ENCODE measurements at places on chromosomes 3 and 15.

DNA sequence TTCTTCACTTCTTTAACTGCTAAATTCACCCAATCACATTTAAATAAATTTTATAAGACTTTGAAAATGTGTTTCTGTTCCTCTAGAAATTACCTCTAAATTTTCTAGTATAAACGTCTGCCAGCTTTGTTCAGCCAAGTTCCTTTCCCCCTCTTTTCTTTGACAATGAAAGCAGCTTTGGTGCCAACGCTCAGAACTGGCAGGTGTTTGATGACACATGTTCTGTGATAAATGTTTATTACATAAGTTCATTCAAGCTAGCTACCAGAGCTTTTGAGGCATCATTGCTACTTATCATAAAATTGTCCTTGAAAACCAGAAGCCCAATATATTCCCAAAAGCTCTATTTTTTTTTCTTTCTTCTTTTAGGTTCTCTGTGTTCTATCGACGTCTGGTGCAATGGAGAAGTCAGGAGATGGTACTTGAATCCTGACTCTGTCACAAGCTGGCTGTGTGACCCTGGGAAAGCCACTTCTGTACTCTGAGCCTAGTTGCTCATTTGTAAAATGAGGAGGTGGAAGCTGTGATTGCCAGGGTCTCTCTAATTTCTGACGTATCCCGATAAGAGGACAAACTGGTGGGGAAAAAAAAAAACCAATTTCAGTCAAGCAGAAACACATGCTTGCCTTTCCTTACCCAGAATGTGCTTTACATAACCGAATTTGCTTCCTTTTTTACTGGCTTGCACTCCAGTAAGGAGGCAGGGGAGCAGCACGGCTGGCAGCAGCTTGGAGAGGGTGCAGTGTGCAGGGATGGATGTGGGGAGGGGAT is 187.1 kb upstream of the LPP start:
- no peak for DNase-seq

DNA sequence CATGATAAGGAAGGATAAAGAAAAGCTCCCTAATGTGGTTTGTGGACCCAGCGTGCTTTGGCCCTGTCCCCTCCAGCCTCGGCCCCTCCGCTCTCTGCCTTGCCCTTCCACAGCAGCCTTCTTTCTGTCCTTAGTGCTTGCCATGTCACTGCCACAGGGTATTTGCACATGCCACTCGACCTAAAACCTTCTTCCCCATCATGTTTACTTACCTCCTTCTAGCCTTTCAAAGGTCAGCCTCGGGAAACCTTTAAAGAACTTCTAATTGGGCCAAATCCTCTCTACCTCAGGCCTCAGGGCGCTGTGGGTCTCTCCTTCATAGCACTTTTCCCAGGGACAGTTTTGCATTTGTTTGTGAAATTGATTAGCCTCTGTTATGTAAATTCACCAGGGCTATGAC is 73.0 kb downstream of the SCN11A start:
- no peak for DNase-seq

DNA sequence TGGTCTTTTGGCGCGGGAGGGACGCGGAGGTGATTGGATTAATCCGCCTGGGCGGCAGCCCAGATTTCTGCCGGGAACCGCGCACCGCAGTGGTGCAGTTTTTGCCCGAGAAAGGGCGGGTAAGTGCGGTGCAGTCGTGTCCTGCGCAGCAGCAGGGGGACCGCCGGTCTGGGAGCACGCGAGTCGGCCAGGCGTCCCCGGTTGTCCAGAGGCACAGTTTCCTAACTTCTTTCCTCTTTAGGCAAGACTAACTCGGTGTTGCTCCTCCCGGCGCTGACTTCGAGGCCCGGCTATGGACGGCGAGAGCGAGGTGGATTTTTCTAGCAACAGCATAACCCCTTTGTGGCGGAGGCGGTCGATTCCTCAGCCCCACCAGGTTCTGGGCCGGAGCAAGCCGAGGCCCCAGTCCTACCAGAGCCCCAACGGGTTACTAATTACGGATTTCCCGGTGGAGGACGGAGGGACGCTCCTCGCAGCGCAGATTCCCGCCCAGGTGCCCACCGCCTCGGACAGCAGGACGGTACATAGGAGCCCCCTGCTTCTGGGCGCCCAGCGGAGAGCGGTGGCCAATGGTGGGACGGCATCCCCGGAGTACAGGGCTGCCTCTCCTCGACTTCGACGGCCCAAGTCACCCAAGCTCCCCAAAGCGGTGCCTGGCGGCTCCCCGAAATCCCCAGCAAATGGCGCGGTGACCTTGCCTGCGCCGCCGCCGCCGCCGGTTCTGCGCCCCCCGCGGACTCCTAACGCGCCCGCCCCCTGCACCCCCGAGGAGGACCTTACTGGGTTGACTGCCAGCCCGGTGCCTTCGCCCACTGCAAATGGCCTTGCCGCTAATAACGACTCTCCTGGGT is 736 bp downstream of the ARHGEF26 start:
- no peak for DNase-seq

DNA sequence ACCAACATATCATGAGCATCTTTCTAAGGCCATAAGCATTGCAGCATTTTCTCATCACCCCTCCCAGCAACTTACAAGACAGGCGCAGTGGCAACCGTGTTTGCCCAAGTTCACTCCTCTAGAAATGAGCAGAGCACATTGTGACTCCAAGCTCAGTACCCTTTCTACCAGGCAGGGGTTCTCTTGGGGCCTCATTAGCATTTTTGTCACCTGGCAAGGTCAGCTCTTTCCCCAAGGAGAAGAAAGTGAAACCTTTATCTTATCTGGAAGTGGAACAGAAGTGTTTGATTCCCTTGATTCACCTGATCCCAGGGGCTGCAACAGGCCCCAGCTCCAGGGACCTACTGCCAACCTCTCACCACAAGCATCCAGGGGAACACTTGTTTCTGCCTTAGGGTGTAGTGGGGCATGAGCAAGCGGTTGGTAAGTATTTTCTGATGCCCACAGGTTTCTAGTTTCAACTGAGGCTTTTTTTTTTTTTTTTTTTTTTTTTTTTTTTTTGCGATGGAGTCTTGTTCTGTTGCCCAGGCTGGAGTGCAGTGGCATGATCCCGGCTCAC is 44.0 kb upstream of the HERC1 start:
- DNase-seq: no peak

GRCh38 chr3:94440767-94441493 is 378.1 kb downstream of the NSUN3 start:
- no peak for DNase-seq

DNA sequence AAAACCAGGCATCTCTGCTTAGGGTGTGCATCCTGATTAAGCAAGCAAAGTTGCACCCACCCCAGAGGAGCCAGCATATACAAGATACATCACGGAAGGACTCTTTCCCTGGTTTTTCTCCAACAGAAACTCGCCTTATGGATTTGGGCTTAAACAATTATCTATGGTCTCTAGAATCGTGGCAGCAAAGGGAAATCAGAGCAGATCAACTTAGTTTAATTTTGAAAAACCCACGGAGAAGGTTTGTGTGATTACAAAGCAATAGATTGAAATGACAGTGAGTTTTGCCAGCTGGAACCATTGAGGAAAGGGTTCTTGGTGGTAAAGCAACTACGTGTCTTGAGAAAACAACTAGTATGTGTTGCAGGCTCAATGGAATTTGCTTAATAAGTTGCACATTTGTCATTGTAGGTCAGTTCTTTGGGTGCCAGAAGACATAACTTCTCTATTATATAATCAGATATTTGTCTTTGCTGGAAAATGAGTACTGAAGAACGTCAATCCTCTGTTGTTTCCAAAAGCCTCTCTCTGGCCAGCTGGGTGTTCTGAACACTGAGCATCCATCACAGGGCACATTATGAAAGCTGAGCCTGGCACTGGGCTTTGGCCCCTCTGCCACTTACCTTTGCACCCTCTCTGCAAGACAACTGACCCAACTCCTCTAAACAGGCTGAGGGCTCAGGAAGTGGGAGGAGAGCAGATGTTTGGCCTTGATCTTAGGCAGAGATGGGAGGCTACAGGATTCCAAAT is 75.7 kb upstream of the FBN1 start:
- no peak for DNase-seq

DNA sequence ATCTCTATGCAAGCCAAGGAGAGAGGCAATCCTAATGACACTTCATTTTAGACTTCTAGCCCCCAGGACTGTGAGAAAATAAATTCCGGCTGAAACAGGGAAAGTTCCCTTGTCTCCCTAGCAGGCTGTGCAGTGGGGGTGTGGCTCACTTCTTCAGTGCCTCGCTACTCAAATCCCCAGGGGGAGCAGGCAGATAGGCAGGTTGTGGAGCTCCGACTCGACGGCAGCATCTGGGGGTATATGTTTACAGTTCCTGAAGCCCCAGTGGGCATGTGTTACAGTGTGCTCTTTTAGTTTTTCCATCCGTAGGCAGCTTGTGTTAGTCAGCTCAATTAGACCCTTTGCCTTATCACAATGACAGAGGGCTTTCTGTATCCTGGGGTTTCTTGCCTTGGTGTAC is 836.5 kb downstream of the PDCD6IP start:
- no peak for DNase-seq

DNA sequence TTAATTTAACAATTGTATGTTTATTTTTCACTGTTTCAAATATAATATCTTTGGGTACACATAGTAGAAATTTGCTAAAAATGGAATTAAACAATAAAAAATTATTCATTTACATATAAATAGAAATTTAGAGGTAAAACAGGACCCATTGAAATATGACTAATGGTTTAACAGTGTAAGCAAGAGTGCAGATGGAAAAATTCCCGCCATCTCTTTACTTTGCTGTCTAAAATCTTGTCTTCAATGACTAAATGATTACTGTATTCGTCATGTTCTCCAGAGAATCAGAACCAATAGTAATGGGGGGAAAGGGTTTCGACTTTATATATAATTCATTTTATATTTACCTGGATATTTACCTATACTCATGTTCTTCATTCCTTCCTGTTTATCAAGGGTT is 163.1 kb downstream of the IL1RAP start:
- DNase-seq: no peak

- DNase-seq: no peak
These were observed 88.3 kb upstream of the MYRIP start for GRCh38 chr3:39721076-39721475.

GRCh38 chr3:11548721-11549131 is 95.0 kb downstream of the VGLL4 start:
- no peak for DNase-seq

DNA sequence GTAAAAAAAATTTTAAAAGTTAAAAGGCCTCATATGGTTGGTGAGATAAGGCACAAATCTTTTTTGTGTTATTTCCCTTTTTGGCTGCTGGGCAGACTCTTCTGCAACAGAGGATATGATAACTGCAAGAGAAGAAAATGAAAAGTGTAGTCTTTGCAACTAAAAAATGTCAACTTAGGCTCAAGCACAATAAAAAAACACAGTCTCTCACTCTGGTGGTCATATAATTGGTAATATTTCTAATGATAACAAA is 15.4 kb downstream of the COMMD2 start:
- DNase-seq: no peak

DNA sequence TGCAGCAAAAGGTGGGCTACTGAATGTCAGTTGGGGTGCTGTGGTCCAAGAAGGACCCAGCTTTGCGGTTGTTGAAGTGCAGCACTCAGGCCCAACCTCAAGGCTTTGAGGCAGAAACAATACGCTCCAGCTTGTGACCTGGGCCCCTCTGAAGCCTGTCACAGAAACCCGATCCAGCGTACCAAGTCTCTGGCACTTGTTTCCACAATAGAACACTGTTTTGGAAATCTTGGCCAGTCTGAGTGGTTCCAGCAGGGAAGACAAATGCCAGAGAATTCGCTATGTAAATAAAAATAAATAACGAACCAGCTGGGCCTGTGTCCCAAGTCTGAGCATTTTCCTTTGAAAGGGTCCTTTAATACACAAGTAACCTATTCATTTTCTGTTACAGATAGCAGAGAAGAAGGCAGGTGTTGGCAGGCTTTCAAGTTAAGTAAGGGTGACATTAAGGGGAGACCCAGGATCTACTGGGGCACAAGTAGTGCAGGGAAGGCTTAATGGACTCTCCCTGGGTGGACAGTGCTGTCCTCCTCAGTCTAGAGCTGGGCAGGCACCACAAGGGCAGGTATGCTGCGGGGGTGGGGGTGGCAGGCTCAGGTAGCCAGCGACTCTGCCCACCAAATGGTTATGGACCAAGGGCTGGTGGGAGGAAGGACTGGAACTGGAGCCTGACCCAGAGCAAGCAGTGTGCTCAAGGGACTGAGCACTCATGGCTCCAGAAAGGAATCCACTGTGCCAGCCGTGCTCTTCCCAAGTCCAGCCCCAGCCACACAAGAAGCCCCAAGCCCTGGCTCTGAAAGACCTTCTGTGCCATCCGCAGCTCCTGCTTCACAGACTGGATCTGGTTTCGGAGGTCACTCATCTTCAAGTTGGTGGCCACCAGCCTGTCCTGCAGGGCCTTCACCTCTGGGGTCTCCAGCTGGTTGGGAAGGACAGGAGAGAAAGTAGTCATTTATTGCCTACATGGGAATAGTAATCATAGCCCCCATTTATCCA is 26.3 kb downstream of the CCDC13 start:
- DNase-seq: no peak

DNA sequence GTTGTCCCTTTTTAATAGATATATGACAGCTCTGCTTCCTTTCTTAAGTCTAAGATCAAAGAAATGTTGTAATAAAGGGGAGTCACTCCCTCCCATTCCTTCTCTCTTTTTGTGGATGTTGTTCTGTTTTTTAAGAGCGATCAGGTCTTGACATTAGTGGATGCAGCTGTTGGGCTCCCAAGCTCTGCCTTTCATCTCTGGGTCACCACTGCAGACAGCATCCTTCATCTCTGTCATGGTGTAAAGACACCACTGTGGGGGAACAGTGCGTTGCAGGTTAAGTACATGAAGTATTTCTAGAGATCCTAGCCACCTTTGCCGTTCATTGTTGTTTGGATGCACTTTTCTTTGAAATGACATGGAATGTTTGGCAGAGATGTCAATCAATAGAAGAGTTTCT is 17.7 kb downstream of the FNDC3B start:
- DNase-seq: no peak

GRCh38 chr3:54641226-54642014 is 286.4 kb downstream of the LRTM1 start:
- DNase-seq: no peak

- DNase-seq: no peak
These were observed 168.6 kb downstream of the STT3B start for GRCh38 chr3:31701286-31701685.

- DNase-seq: peak; percentile 47
These were observed 90.0 kb downstream of the APBA2 start for GRCh38 chr15:28975766-28976179.

DNA sequence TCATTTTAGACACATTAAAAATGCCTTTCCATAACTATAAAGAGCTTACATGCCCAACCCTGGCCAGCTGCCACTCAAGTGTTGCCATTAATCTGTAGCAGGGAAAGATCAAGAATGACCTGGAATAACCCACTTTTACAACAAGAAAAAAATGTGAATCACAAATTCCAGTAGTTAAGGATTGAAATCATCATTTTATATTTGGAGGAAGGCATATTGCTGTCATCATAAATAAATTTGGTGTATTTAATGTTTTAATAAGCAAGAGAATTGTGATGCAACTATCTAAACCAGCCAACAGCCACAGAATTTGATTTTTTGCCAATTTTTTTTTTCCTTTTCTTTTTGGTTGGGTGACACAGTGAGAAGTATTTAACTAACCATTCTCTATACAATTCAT is 240.0 kb upstream of the SEMA6D start:
- DNase-seq: no peak

GRCh38 chr3:5811016-5811415 is 623.5 kb downstream of the EDEM1 start:
- no peak for DNase-seq
